ENCODE measurements at places on chromosomes 16 and 17.

- no peak for DNase-seq
These were observed 188.1 kb upstream of the XYLT1 start for GRCh38 chr16:17658881-17659280.

DNA sequence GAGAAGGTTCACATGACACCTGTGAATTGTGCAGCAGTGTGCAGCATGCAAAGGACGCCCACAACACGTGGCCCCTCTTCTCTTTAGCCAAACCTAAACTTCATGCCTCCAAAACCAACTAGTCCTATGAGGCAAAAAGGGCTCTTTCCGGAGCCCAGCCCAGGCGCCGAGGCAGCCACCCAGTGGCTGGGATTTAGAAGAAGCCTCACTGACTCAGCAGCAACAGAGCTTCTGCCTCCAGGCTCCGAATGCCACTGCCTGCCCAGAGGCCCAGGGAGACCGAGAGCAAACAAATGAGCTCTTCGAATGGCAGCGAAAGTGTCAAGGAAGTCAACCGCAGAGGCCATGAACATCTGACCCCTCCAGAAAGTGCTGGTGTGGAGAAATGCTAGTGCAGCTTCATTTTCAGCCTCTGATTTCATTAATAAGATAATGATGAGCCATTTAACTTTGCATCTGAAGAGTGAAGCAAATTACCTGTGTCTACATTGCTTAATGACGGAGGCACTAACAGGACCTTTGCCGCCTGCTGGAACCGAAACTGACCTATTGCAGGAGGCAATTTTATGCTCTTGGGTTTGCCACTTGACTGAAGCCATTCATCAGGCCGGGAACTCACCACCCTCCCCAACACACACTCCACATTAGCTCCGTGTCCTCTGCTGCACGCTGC is 157.7 kb upstream of the RPL38 start:
- DNase-seq: no peak

DNA sequence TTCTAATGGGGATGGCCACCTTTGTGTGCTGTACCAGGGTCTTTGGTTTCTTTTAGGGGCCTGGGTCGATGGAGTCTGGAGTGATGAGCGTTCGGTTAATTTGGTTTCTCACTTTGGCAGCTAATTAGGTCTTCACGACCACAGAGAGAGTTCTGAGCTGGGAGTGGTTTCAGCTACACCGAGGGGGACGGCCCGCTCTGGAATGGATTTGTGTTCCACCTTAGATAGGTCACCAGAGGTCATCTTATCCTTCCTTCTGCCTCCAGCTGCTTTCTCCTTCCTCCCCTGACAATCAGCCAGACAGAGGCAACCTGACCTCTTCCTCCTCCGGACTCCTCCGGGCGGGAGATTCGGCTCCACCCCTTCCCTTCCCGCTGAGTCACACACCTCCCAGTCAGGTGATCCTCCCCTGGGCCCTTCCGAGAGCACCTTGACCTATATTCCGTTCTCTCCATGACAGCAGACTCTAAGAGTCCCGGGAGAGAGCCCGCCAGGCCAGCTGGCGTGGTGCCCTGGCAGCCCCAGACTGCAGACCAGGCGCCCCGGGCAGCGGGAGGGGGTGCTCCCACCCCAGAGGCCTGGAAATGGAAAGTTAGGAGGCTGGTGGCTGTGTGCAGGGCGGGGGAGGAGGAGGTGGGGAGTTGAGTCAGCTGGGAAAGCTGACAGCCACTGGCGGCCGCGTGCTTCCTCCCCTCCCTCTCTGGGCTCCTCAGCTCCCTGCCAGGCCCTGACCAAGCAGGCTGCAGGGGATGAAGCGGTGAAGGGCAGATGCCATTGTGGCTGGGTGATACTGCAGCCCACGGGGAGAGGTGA is 44.7 kb downstream of the CHD9 start:
- peak; percentile 91 for DNase-seq

DNA sequence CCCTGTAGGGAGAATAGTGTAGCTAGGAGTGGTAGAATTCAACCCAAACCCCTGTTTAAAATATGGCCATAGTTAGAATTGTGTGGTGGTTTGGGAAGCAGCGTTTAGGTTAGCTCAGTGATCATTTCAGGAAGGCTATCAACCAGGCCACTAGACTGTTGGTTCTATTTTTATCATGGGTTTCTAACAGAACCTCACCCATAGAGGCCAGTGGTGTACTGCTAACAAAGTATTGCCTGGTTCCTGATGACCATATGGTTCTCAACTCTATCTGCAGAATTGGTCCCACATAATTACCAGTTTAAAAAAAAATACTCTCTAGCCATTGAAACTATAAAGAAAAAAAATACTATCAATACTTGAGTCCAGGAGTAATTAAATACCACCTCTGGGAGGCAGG is 70.5 kb upstream of the RASL10B start:
- no peak for DNase-seq

- no peak for DNase-seq
These were observed 465 bp upstream of the PRSS22 start for GRCh38 chr16:2858245-2859025.

- DNase-seq: no peak
These were observed 23.0 kb upstream of the PLCG2 start for GRCh38 chr16:81755915-81756614.

- peak; percentile 59 for DNase-seq
These were observed 13.1 kb downstream of the BCAR1 start for GRCh38 chr16:75238132-75238852.

GRCh38 chr16:69276148-69277115 is 34.7 kb upstream of the VPS4A start:
- DNase-seq: peak; percentile 99

GRCh38 chr16:26118575-26118974 is 426.8 kb downstream of the HS3ST4 start:
- no peak for DNase-seq

DNA sequence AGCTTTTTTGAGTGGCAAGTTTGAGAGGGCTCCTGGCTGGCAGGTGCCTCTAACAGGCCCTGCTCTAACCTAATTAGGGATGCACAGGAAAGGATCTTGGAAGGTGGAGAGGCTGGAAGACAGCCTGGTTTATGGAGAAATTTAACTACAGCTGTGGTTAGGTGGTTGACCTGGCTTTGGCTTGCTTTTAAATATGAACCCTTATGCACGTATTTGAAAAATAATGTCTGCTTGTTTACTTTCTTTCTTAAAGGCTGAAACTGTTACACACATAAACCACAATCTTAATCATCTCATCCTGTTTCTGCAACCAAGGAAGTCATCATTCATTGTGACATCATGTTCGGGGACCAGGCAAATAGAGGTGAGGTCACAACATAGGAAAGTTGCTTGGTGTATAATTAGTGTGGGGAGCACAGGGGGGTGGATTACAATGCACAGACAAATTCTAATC is 23.1 kb upstream of the DHRS13 start:
- no peak for DNase-seq

Measured in skin of body (tissue), 3 donors.